ENCODE measurements at places on chromosomes 3 and 15.

GRCh38 chr3:183387797-183388196 is 40.6 kb downstream of the MCF2L2 start:
- DNase-seq = no peak

DNA sequence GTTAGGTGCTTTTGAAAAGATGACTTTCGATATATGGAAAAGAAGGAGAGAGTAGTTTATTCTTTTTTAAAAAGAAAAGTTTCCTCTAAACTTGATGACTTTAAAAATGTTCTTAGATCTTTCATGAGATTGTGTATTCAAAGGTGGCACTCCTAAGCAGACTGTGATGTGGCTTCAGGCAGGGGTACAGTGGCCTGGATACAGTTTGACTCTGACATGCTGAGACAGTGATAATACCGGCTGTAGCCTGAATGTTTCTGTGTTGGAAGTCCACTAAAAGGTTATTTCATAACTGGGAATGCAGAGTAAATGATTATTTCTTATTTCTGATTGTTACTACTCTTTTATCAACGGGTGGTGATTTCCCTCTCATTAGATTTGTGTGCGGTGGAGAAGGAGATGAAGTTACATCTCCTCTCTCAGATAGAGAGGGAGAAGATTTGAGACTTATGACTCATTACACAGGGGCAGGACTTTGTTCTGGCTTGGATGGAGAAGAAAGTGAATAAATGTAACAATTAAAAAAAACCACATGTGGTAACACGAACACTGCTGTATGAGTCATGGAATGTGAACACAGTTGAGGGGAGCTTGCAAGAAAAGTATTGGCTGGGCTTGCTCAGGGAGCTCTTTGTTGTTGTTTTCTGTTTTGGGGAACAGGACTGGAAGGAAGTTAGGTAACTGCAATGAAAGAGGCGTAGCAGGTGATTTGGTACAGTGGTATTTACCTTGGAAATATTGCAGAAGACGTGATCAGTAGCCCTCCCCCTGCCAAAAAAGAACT is 21.6 kb downstream of the SPTSSB start:
- DNase-seq = no peak

- DNase-seq = no peak
These were observed 138.9 kb downstream of the GREM1 start for GRCh38 chr15:32856753-32857152.

- no peak for DNase-seq
These were observed 443.0 kb upstream of the ADAMTS9 start for GRCh38 chr3:65130782-65131181.

- peak; percentile 7 for DNase-seq
These were observed 40.5 kb downstream of the DPPA2 start for GRCh38 chr3:109275702-109276293.

GRCh38 chr15:39345176-39345575 is 235.7 kb upstream of the THBS1 start:
- no peak for DNase-seq
